ENCODE measurements at places on chromosomes 6 and 20.

DNA sequence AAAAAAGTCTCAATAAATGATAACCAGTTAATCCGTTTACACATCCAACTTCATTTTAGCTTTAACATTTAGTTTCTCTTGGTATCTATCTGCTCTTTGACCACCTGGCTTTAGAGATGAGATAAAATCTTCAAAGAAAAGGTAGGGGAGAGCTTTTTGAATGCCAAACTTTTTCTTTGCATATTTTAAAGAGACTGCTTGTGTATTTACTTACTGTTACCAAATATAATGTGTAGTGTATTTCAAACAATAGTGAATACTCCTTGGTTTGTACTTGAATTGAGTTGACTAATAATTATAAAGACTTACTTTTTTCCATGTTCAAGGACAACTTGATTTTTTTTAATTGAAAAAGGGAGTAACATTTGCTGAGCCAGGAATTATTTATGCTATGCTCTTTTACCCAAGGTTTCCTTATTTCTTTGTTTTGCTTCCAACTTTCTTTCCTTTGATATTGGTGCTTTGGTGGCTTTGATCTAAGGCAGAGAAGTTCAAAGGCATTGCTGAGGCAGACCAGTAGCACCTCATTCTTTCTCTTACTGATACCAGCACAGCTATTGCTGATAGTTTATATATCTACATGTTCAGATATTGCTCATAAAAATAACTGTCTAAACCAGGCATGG is 7.8 kb downstream of the CCDC170 start:
- DNase-seq: no peak

GRCh38 chr20:9409352-9409751 is 105.0 kb upstream of the LAMP5 start:
- DNase-seq: no peak

DNA sequence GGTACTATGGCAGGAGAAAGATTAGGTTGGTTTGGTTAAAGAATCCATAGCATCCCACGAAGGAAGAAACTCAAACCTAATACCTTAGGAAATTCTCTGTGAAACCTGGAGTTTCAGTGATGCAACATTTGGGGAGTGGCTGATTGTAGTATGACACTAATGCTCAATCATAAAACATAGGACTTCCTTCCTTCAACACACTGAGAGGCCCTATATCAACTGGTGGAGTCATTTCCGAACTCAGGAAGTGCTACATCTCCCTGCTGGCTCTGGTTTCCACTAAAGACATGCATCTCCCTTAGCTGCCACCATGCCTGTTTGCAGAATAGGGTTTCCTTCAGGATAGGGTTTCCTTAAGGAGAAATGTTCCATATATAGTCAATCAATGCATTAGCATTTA is 5.2 kb upstream of the MANEA start:
- no peak for DNase-seq

DNA sequence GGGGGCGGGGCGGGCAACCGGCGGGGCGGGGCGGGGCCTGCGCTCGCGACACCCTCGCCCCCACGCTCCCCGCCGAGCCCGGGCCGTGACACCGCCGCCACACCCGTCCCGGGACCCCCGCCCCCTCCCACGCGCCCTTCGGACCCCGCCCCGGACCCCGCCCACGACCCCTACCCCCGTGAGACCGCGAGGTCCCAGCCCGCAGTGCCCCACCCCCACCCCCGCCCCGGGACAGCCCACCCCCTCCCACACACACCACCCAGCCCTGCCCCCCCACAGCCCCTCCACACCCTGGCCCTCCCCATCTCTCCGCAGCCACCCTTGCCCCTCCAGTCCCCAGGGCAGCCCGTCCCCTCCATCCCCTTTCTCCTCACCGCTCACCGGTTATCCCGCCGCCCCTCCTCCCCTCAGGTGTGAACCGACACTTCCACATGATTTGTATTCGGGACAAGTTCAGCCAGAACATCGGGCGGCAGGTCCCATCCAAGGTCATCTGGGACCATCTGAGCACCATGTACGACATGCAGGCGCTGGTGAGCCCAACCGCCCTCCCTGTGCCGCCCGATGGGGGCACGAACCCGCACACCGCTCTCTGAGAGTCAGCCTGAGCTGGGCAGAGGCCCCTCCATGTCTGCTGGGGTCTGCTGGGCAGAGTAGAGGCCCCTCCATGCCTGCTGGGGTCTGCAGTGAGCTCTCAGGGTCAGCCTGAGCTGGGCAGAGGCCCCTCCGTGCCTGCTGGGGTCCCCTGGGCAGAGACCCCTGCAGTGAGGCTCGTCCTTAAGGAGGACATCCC is 622 bp downstream of the MRGBP start:
- no peak for DNase-seq

DNA sequence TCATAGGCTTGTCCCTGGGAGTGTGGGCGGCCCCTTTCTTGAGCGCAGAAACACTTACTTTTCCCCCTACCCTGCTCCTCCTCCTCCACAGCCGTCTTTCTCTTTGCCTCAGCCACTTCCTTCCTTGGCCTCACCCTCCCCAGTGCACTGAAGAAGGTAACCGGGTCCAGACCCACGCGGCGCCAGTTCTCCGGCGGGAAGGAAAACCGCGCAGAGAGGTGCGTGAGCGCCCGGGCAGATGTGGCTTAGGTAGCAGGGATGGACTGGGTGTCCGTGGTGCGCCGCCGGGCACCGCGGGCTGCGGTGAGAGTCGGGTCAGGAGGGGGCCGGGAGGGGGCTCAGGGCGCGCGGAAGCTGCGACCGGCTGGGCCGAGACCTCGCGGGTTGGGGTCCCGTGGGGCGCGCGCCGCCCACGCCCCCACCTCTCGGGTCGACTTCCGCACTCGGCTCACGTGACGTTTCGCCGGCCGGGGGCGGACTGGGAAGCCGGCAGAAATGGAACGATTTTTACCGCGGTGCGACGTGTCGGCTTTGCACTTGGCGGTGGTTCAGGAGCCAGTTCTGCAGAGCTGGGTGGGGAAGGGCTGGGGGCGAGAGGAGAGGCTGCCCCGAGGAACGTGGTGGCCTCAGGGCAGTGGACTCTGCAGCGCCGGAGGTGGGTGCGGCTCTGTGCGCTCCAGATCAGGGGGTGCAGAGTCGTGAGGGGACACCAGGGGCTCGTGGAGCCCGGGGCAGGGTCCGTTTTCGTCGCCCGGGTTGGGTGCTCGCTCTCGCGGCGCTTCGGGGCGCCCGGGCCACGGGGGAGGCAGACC is at the start of gene ABRACL:
TSS of gene ABRACL (plus strand) at position 88 of the 812 bp plus-strand sequence. CDS start 5,416 bp downstream, outside the sequence.
- peak; percentile 78 for DNase-seq

- DNase-seq: no peak
Measured at GRCh38 chr6:98274691-98275090, 559.7 kb upstream of the POU3F2 start.

DNA sequence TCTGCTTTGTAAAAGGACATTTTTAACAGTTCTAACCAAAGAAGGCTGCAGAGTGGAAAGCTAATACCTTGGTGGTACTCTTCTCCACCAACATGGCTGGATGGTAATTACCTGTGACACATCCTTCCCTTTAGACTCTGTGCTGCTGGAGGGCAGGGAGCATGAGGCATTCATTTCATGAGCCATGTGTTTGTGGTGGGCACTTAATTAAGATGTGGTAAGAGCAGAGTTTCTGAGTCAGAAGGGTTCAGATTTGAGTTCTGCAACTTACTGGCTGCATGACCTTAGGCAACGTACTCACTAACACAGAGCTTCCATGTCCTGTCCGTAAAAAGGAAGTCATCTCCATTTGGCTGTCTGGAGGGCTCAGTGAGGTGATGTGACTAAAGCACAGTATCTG is 9.1 kb upstream of the ZNF133 start:
- DNase-seq: no peak

DNA sequence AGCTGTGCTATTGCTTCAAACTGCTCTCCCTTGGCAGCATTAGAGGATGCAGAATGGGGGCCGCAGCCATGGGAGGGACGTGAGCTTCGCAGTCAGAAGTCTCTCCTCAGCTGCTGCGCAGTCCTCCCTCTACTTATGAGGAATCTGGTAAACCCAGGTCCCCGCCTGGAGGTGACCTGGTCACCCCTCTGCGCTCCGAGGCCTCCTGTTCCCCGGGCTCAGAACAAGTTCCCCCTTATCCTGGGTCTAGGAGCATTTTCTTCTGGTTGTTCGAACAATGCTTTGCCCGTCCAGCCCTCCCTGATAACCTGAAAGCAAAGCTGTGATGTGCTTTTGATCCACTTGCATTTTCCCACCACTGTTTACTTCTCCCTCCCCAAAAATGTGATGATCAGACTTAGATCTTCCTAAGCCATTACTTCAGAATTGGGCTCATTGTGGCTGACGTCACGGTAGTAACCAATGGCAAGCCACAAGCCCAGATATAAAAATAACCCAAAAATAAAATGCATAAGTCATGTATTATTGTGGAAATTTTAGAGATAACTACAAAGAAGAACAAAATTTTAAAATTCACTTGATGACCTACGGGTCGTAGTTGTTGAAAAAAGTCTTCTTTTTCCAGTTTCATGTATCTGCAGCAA is 80.7 kb downstream of the SERAC1 start:
- no peak for DNase-seq

DNA sequence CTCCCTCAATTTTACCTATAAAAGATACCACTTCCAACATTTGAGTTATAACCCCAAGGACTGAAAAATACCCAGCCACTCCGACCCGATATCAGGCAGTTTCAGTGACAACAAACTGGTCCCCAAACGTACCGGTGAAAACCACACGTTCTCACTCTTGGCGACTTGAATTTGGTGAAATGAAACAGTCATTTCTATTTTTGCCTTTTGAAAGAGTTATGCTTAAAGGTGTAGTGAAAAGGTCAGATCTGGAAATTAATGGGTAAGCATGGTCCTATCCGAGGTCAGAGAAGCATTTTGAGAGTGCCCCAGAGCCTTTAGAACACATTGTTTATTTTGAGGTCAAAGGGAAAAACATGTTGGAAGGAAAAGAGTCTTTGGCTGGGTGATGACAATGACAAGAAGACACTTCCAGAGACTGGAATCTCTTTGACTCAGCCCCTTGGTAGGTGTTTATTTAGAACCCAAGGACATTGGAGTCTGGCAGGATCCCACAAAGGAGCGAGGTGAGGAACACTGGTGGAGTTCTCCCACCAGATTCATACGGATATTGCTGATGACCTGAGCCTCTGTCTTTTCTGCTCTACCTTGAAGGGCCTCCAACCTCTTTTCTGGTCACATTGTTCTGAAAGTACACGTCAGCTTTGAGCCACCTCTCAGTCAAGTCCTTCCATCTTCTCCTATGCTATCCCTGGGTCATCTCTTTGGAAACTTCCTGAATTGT is 235.0 kb downstream of the GMPR start:
- DNase-seq: no peak

- DNase-seq: no peak
Measured at GRCh38 chr20:57710841-57711240, 1.0 kb upstream of the PMEPA1 start.

DNA sequence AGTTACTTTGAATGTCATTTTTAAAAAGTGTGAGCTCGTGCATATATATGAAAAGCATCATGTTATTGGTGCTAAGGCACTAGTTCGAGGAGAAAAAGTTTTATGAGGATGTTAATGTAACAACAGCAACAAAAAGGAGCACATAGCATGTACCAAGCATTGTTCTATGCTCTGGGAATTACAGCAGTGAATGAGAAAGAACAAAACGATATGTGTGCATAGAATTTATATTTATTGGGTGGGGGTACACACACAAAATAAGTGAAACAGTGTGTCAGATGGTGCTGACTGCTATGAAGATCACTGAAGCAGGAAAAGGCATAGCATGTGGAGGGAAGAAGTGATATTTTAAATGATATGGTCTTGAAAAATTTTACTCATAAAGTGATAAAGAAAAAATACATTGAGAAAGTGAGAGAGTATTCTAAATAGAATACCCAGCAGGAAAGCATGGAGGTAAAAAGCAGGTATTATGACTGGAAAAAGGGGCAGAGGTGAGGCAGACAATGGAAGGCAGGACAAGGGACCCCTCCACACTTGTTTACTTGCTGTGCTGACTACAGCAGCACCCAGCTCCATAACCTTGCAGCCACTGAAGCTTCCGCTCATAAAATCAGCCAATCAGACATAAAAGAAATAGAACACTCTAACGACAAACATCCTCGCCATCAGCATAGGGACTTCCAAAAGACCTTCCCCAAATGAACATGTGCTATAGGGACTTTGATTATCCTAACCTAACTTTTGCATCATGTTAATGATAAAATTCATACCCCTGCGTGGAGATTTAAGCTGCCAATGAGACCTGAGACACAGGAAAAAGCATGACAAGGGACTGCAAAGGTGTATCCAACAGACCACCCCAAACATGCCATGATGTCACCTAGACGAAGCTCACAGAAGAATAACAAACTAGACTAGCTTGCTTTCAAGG is 119.9 kb downstream of the HFE start:
- DNase-seq: no peak

GRCh38 chr6:109315341-109316110 is 66.7 kb downstream of the CD164 start:
- no peak for DNase-seq

DNA sequence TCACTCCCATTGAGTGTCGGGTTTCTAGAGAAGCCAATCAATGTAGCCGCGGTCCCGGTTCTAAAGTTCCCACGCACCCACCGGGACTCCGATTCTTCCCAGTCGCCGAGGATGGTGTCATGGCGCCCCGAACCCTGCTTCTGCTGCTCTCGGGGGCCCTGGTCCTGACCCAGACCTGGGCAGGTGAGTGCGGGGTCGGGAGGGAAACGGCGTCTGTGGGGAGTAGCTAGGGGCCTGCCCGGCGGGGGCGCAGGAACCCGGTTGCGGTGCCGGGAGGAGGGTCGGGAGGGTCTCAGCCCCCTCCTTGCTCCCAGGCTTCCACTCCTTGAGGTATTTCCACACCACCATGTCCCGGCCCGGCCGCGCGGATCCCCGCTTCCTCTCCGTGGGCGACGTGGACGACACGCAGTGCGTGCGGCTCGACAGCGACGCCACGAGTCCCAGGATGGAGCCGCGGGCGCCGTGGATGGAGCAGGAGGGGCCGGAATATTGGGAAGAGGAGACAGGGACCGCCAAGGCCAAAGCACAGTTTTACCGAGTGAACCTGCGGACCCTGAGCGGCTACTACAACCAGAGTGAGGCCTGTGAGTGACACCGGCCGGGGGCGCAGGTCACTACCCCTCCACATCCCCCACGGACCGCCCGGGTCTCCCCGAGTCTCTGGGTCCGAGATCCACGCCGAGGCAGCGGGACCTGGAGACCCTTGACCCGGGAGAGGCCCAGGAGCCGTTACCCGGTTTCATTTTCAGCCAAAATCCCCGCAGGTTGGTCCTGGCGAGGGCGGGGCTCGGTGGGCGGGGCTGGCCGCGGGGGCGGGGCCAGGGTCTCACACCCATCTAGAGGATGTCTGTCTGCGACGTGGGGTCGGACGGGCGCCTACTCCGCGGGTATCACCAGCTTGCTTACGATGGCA is 35.2 kb upstream of the HLA-G start:
- peak; percentile 63 for DNase-seq

- DNase-seq: peak; percentile 81
Measured at GRCh38 chr6:161353208-161353613, 79.3 kb upstream of the AGPAT4 start.

DNA sequence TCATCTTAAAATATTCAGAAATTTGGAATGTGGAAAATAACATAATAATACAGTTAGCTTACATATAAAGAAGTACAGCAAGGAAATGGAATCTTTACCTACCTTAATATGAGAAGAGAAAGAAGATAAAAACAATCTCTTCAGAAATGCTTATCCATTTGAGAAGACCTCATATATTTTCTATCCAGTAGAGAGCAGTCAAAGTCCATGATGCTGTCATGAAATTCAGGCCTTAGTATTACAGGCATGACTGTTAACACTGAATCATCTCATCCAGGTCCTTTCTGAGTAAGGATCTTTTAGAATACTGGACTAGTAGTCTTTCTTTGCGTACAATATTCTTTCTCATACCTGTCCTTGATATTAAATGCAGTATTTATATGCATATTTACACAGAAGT is 713.4 kb downstream of the CD109 start:
- DNase-seq: no peak

- no peak for DNase-seq
Measured at GRCh38 chr20:49427751-49428518, 54.5 kb downstream of the KCNB1 start.
